Daoy (cell line): ENCODE measurements at places on chromosomes 1 and 21. TPM values are rescaled to one million over a fixed set of nuclear protein-coding genes. Genes with fewer than 3 reads are reported as not detected.

GRCh38 chr1:34779962-34780361 lies 1.1 kb upstream of the GJB3 start:
- no peak for DNase-seq

DNA sequence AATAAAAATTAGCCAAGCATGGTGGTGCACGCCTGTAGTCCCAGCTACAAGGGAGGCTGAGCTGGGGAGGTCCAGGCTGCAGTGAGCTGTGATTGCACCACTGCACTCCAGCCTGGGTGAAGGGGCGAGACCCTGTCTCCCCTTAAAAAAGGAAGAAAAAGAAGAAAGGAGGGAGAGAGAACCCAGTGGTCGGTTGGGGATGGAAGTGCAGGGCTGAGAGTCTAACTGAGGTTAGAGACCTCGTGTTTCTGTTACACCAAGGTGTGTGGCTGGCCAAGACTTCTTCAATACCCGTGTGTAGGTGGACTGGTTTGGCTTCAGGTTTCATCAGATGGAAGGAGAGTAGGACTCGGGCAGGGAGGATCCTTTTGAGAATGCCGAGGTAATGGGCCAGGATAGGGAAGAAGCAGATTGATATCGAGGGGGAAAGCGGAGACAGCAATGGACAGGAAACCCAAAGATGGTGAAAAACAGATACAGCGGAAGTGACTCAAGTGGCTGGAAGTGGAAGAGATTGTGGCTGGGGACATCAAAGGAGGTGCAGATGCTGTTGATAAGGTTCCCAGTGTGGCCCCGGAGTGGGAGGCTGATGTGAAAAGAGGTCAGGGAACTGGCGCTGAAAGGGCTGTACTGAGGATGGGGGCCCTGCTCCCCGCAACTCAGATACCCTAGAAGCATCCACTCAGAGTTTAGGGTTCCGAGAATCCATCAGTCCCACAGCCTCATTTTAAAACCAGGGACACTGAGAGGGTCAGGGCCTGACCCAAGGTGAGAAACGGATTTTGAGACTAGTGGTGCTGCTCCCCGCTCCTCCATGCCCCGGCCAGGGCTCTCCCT lies 681 bp upstream of the UBXN10 start:
- peak; percentile 34 for DNase-seq

The C1orf185 gene
- not detected in 2 replicates for total RNA-seq

- peak; percentile 55 for DNase-seq
These were observed 4.9 kb upstream of the ALDH4A1 start for GRCh38 chr1:18907021-18907916.

The FLG2 gene
- total RNA-seq: not detected in 2 replicates

DNA sequence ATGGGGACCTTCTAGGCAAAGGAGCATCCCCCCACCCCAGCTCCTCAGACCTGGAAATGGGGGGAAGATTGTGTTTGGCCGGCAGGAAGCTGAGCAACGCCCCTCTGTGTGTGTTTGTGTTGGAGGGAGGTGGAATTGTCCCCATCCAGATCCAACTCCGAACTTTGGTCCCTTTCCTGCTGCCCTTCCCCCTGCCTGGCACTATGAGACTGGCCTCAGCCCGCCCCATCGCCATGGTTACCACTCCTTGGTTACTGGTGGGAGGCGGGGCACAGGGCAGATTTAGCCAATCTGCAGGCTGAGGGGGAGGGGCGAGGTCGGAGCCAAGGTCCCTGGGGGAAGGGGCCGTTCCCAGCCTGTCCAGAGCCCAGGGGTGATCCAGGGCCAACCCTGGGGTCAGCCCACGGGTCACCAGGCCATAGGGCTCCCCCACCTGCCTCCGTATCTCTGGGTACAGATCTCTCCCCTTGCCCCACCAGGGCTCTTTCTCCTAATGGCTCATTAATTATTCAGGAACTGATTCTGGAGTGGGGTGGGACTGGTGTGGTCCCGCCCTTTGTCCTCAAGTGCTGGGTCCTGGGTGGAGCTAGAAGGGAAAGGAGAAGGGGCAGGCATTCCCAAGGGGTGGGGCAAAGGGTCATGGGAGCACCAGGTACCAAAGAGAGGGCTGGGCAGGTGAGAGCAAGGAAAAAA lies 15.2 kb downstream of the PTPRF start:
- DNase-seq: peak; percentile 49

DNA sequence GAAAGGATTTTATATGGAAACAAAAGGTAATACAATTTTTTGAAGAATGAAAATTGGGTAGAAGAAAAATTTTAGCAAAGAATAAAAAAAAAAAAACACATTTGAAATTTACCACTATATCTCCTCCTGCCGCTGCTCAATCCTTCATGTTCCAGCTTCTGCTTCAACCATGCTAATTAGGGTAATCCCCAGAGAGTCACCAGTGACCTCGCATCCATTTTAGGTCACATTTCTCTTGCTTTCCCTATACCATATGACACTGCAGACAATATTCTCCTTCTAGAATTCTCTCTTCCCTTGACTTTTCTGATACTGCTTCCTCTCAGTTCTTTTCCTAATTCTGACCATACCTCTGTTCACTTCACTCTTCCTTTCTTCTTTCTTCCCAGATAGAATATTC lies 237.1 kb downstream of the USH2A start:
- peak; percentile 15 for DNase-seq

DNA sequence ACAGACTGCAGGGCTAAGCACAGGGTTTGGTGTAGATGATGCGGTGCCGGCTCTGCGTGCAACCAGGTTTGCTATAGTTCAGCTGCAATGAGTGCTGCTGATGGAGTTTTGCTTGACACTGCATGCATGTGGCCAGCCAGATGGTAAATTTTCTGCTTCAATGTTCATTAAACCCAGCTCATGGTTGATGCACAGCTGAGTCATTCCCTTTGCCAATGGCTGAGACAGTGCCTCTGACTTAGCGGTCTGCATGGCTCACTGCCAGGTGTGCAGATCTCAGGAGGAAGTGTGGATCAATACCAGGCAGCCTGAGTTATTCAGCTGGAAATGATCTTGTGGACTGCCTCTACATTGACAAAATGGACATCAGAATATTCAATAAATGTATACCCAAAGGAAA lies 172.7 kb upstream of the ZP4 start:
- DNase-seq: peak; percentile 89

DNA sequence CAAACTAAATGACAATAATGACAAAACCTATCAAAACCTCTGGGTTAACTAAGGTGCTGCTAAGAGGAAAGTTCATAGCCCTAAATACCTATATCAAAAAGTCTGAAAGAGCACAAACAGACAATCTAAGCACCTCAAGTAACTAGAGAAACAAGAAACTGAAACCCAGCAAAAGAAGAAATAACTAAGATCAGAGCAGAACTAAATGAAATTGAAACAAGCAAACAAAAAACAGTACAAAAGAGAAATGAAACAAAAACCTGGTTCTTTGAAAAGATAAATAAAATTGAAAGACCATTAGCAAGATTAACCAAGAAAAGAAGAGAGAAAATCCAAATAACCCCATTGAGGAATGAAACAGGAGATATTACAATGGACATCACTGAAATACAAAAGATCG lies 44.8 kb upstream of the KIAA0040 start:
- no peak for DNase-seq

DNA sequence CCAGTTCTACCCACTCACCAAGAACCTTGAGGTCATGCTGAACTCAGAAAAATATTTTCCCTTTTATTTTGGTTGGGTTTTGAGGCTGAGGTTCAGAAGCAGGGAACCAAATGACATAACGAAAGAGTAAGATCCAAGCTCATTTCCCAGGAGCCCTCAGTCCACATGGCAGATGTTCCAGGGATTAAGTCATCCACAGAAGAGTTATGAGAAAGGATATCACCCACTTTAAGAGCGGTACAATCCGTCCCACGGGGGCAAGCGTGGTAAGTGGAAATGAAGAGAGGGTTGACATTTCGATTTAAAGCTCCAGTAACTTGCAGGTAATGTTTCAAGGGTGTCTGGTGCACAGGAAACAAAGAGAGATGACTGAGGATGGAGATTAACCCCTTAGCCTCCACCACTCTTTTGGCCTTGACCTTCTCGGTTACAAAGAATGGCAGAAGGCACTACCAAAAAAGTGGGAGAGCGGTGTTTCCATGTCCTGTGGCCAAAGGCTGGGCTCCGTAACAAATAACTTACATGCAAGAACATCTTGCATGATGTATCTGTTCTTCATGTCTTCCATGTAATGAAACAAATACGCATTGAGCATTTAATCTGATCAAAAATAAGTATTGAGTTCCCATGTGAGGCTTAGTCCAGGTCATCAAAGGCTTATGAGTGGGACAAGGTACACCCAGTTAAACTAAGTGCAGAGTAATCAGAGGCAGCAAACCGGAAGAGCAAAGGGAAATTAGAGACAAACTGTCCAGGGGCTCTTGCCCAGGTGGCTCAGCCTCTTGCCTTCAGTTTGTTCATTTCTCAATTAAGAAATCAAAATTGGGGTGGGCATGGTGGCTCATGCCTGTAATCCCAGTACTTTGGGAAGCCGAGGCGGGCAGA lies 241.4 kb downstream of the TOMM20 start:
- no peak for DNase-seq

GRCh38 chr1:114554577-114554976 lies 26.8 kb downstream of the BCAS2 start:
- no peak for DNase-seq

DNA sequence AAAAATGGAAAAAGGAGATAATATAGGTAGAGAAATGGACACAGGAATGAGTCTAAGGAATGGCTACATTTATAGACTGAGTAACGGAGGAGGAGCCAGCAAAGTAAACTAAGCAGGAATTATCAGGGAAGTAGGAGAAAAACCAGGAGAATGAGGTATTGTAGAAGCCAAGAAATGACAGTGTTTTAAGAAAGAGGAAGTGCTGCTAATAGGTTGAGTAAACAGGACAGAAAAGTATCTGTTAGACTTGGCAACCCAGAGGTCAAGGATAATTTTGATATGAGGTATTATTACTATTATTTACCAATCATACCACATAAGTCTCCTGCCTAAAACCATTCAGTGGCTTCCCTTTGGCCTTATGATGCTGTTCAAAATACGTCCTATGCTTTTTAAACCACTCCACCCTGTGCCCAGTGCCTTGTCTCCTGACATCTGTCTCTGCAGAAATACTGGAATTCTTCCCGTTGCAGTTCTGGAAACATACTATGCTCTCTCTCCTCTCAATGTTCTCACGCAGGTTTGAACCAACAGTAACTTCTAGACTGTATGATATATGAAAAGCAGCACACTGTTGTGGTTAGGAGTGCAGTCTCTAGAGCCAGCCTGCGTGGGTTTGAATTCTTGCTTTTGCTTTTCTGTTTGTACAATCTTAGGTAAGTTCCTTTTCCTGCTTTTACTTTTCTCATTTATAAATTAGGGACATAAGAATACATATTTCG lies 24.6 kb upstream of the NEK7 start:
- DNase-seq: no peak

DNA sequence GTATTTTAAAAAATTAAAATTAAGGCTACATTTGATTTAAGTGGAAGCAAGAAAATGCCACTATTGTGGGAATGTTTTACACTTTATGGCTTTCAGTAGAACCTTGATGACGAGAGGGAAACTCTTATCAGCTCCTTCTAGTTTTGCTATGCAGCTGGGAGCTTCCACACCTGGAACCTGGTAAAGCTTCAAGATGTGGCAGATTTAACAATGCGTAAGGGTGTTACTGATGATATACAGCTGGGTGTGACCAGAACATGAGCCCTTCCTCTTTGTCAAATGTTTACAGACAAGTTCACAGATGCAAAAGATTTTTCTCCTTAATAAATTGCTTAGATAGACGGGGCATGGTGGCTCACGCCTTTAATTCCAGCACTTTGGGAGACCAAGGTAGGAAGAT lies 20.3 kb downstream of the TTC13 start:
- no peak for DNase-seq

GRCh38 chr1:111441573-111442192 lies 7.4 kb downstream of the WDR77 start:
- peak; percentile 17 for DNase-seq

- DNase-seq: no peak
These were observed 90.9 kb downstream of the SH3GLB1 start for GRCh38 chr1:86795316-86795715.

The OR2L13 gene
- 0.06 TPM in 1 of 2 replicates, not detected in the other for total RNA-seq

The FTCD gene
- 0.34 TPM in 1 of 2 replicates, not detected in the other for total RNA-seq

The LY9 gene
- total RNA-seq: 0.06 TPM in 1 of 2 replicates, not detected in the other

The COA6 gene
- 50.3 and 131 TPM in 2 replicates for total RNA-seq

- peak; percentile 13 for DNase-seq
These were observed 730 bp downstream of the NOS1AP start for GRCh38 chr1:162070094-162070748.

DNA sequence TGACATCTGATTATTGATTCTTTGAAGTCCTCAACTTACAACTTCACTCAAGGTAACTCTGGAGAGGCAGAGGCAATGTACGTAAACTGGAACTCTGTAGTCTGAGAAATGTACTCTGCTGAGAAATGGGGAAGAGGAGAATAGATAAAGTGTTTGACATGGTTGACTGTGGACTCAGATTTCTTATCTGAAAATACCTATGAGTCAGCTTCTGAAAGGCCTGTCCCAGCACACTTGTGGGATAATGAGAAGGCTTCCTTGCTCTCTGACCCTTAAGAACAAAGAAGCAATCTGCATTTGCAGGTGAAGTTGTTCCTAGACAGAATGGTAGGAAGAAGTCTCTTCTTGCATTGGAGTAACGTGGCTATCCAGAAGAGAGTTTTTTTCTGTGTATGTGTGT lies 1573.5 kb downstream of the BRINP3 start:
- peak; percentile 20 for DNase-seq

The ZNF683 gene
- not detected in 2 replicates for total RNA-seq

DNA sequence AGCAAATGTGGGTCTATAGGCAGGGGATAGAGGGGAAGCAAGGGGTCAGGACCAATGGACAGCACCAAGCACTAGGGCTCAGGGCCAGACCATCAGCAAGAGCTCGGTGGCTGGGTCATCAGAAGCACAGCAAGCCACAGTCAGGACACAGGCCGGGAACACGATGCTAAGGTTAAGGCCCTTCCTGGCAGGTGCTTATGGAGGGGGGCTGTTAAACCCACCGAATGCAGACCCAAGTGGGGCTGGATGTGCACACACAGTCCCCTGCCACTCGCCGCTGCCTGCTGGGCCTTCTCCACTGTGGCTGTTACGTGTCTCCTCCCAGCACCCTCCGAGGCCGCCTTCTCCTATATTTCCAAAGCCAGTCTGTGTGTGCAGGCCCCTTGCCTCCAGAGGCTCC lies 220.1 kb downstream of the TOMM20 start:
- DNase-seq: no peak

DNA sequence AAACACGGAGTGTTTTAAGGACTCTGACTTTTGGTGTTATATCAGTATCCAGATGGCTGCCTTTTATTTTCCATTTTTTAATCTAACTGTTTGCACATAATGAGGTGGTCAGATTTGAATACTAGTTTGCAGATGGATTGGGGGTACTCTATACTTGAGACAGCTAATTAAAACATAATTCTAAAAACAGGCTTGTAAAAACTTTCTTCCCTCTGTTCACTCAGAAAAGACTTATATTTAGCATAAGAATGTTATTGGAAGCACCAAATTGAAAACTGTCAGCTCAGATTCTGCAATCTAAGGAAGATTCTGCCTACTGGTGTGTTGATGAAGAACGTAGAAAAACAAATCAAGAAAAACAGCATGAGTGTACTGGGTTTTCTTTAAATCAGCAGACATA lies 44.0 kb upstream of the NRIP1 start:
- DNase-seq: no peak

The MNDA gene
- not detected in 2 replicates for total RNA-seq

The FCMR gene
- 0.23 TPM in 1 of 2 replicates, not detected in the other for total RNA-seq

- no peak for DNase-seq
These were observed 62.3 kb downstream of the GRIK3 start for GRCh38 chr1:36971852-36972618.

- no peak for DNase-seq
These were observed 44.0 kb downstream of the OMA1 start for GRCh38 chr1:58502519-58502918.
